H1 (cell line): ENCODE measurements at places on chromosomes 11 and 22. TPM values are rescaled to one million over a fixed set of nuclear protein-coding genes. Genes with fewer than 3 reads are reported as not detected.
A peak's percentile ranks its signal among the peaks of the same experiment; 100 is the strongest.

DNA sequence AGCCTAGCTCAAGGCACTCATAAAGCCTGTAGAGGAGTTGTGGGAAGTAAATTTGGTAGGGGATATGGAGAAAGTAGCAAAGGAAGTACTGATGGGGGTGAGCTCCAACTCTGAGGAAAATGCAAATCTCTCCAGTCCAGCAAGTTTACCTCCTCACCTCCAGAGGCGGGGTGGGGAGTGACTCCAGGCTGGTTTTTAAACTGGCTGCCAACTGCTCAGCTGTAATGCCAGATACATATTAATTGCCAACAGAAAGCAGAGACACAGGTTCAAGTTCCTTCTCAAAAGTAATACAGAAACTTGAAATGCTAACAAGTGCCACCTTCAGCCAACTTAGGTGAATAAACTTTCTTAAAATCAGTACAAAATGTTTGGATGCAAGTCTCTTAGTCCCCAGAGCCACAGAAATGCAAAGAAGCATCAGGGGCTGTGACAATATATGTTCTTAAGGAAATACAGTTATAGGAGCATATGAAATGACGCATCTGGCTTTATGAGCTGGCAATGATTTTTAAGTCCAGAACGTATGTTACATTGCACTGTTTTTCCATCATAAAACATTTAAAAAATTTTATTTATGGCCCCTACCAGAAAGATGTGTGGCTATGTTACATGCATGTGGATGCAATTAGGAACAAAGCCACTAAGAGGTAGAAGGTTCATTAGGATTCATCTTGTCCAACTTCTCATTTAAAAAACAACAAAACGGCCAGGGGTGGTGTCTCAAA, 436.4 kb upstream of the CCDC90B start:
- peaks cover 14% of the 10 kb centered on the region; the same call in 1 of the 2 replicates for H3K4me1 ChIP-seq
- H3K27ac ChIP-seq = no peak overlapping the region
- no peaks in the 10 kb centered on the region for H3K36me3 ChIP-seq

MPPED2 gene
- 3.5 and 6.2 TPM in 2 replicates for total RNA-seq

- H3K36me3 ChIP-seq = no peaks in the 10 kb centered on the region
- H3K27me3 ChIP-seq = no peaks in the 10 kb centered on the region; the same call in 1 of the 2 replicates
- peak overlapping the region; percentile 48 for H3K27ac ChIP-seq
- H3K4me1 ChIP-seq = peaks cover 8% of the 10 kb centered on the region
These were observed 38.1 kb downstream of the AHNAK start for GRCh38 chr11:62508336-62509058.

SEC14L6 gene
- 0.63 and 0.80 TPM in 2 replicates for total RNA-seq

RAPSN gene
- 0.34 TPM in 1 of 2 replicates, not detected in the other for total RNA-seq

DNA sequence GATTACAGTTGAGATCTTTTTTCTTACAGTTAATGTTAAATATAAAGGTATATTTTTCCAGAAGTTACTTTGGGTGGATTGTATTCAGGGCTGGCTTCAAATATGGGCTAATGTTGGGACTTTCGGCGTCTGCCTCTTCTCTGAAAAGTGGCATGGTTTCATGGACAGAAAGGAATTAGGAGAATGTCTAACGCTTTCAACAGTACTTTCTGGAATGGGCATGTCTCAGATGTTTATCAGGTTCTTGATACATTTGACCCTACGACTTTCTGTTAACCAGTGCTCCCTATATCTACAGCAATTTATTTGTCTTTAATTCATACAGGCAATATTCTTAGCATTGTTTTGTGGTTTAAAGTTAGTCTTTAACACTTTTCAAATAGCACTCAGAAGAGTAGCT, 33.7 kb downstream of the ZC3H12C start:
- no peak overlapping the region for H3K4me3 ChIP-seq
- no peak overlapping the region for H3K27ac ChIP-seq
- H3K27me3 ChIP-seq = no peaks in the 10 kb centered on the region
- peaks cover 7% of the 10 kb centered on the region for H3K4me1 ChIP-seq
- H3K36me3 ChIP-seq = no peaks in the 10 kb centered on the region
- no peak for DNase-seq

INSC gene
- 0.44 and 0.58 TPM in 2 replicates for total RNA-seq

DNA sequence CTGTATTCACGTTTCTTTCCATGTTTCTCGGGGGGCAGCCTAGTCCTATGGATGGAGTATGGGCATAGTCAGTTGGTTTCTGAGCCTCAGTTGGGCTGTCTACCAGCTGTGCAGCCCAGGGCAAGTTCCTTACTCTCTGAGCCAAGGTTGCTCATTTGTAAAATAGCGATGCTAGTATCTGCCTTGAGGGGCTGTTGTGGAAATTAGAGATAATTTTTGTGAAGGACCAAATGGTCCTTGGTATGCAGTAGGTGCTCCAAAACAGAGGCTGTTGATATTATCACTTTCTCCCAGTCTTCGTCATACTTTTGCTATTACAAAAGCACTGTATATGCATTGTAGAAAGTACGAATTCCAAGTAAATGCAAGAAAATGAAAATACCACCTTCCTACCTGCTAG, 82.7 kb upstream of the MYOD1 start:
- no peak overlapping the region for H3K27ac ChIP-seq
- H3K36me3 ChIP-seq = no peaks in the 10 kb centered on the region
- H3K4me1 ChIP-seq = no peaks in the 10 kb centered on the region
- no peak overlapping the region for H3K4me3 ChIP-seq
- no peaks in the 10 kb centered on the region for H3K27me3 ChIP-seq

DNA sequence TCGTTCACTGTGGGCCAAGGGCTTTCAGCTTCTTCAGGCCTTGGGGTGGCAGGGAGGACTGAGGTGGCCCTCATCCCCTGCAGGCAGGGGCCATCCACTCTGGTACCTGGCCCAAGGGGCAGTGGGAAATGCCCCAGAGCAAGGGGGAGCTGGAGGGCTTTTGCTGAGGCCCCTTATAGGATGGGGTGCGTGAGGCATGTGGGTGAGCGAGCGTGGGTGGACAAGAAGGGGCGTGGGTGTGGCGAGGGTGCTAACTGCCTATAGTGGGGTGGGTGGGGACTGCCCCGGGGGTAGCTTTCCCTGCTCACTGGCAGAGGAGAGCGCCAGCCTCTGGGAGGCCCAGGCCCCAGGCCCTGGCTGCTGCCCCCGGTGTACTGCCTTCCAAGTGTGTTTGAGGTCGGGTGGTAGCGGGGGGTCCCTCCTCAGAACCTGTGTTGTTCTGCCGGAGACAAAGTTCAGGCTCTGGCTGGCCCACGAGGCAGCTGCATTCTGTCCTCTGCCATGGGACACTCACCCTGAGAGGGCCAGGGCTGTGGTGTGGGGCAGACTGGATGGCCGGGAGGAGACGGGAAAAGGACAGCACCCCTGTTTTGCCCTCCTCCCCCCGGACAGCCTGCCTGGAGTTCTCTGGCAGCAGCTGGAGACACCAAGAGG, 3.4 kb downstream of the FLRT1 start:
- H3K27me3 ChIP-seq = peaks cover 81% of the 10 kb centered on the region
- no peaks in the 10 kb centered on the region for H3K36me3 ChIP-seq
- H3K27ac ChIP-seq = no peak overlapping the region

CECR2 gene
- total RNA-seq = 123 and 131 TPM in 2 replicates

ZNF215 gene
- total RNA-seq = 17.1 and 17.9 TPM in 2 replicates

GRCh38 chr11:100687630-100688395, 725 bp downstream of the ARHGAP42 start:
- H3K27ac ChIP-seq = peak overlapping the region; percentile 74; the same call in 1 of the 2 replicates
- H3K27me3 ChIP-seq = no peaks in the 10 kb centered on the region
- no peaks in the 10 kb centered on the region; the same call in 1 of the 2 replicates for H3K36me3 ChIP-seq
- no peaks in the 10 kb centered on the region for H3K4me1 ChIP-seq

DNA sequence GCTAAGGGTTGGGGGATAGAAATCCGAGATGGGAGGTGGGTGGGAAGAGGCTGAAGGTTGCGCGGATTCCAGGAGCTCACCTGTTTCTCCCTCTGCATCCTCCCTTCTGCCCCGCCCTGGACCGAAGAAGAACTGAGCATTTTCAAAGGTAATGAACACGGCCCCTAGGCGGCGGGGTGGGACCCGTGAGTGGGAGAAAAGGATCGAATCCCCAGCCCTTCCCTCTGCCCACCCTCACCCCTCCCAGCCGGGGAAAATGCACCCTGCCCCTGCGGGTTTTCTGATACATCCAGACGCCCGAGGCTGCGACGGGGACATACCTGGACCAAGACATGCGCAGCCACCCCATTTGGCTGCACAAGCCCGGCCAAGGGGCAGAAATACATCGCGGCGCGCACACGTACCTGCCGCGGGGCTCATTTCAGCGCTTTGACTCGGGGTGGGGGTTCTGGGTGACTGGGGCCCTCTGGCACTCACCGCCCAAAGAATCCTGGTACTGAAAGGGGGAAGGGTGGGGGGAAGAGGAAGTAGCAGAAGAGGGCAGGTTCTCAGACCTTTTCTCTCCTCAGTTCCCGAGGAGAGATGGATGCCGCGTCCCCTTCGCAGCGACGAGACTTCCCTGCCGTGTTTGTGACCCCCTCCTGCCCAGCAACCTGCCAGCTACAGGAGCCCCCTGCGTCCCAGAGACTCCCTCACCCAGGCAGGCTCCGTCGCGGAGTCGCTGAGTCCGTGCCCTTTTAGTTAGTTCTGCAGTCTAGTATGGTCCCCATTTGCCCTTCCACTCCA, 6.0 kb downstream of the VSIG2 start:
- peaks cover 16% of the 10 kb centered on the region for H3K4me1 ChIP-seq
- no peak overlapping the region for H3K27ac ChIP-seq
